ENCODE measurements at places on chromosomes 2 and 18.

DNA sequence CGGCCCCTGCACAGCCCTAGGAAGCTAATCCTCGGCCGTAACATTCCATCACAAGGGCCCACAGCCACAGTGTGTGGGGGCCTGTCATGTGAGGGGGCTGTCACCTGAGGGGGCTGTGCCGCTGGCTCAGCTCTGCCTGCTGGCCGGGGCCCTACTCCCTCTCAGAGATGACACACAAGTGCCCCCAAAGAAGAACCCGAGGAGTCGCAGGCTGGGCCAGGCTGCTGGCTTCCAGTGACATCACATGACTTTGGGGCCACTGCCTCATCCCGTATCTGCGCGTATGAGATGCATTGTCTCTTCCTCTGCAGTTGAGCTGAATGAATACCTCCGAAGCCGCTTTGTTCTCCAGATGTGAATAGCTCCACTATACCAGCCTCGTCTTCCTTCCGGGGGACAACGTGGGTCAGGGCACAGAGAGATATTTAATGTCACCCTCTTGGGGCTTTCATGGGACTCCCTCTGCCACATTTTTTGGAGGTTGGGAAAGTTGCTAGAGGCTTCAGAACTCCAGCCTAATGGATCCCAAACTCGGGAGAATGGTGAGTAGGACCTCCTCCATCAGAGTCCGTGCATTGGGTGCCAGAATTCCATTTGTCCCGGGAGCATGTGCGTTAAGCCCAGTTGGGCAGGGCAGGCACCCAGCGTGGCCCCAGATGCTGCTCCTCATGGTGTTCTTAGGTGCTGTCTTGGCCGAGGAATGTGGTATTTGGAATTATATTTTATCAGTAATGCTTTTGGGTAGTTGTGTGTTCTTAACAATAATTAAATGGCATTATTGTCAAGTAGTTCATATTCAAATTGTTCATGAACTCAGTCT, at the start of gene CNDP1:
Gene CNDP1 (plus strand): TSS at position 351 of the 820 bp plus-strand sequence. CDS start 168 bp downstream, at position 519.
- no peak for DNase-seq

DNA sequence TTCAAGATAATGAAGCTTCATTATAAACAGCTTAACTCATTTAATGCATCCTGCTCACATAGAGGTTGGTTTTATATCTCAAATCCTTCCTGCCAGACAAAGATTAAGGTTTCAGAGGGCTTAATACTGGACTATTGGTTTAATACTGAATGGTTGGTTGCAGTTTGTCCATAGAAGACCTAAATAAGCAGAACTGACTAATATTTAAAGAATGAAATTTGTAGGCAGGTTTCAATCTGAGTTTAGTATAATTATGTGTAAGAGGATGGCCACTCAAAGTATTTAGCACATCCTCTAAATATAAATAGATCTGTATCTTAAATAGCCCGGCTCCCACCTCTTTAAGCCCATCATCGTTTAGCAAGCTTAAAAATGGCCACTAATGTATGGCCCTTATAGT, 92.5 kb downstream of the EPB41L5 start:
- no peak for DNase-seq

DNA sequence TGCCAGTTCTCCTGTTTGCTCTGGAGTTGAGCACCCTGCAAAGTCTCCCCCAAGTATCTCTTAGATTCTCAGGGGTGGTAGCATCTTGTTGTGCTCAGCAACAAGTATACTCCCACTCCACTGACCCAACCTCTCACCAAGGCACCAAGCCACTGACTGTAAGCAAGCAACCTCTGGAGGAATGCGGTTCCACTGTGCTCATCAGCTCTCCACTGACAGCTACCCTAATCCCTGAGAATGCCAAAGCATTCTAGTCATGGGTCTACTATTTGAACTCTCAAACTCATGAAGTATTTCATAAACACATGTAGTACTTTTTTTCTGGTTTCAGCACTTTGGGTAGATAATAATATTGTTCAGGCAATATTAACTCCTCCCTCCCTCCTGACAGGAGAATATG, 170.0 kb downstream of the EPHA4 start:
- DNase-seq, result no peak

DNA sequence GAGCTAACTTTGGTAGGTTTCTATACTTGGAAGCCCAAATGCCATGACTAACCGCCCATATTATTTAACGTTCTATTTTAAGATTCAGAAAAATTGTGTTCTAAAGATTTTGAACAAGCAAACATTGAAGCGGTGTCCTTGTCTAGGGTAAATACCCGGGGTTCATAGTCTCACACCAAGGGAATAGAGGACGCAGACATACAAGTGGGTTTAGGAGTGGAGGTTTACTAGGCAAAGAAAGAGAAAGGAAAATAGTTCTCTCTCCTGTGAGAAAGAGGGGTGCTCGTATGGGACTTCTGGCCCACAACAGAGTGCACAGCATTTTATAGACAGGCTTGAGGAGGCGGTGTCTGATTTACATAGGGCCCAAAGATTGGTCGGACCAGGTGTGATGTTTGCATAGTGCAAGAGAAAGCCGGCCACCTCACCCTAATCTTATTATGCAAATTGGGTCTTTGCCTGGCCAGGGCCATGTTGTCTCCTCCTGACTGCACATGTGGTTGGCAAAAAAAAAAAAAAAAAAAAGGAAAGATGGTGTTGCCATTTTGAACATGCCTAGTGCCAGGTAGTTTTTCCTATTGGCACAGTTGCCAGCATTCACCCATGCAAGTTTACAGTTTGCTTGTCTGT, 1062.6 kb downstream of the LRP1B start:
- DNase-seq, result no peak

GRCh38 chr2:121074293-121074932, 210.6 kb downstream of the TFCP2L1 start:
- no peak for DNase-seq

- DNase-seq, result no peak
Observed at GRCh38 chr18:9719421-9719981, 11.4 kb downstream of the RAB31 start.

GRCh38 chr2:231715499-231715837, 7.1 kb downstream of the PTMA start:
- DNase-seq, result no peak

GRCh38 chr2:75375646-75376582, 176.6 kb upstream of the TACR1 start:
- no peak for DNase-seq

DNA sequence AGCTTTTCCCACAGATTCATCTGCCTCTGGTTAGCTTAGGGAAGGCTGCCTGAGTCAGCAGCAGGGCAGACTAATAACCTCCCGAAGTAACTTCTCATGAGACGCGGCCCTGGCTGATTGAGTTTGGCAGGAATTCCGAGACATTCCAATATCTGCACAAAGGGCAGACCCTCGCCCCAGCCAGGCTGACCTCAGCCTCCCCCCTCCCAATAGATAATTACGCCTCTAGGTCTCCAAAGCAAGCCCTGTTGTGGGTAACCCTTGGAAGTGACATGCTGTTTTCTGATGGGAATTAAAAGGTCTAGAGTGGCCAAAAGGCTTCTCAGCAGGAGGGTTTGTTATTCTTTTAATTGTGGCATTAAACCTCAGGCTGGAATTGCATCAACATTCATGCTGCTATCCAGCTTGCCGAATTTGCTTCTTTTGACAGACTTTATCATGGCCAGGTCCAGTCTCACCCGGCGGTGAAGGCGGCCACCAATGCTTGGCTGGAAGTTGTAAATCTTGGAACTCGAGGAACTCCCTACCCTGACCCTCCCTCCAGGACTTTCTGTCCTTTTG, 98.0 kb upstream of the SLC14A2 start:
- DNase-seq, result no peak

Measured in AML-193 (cell line).